Stimulated activated CD4-positive, alpha-beta T cell treated with anti-CD3 and anti-CD28 coated beads, Interleukin-15, amount 100 ng/mL, for 48 hours (primary cell): ENCODE measurements at places on chromosomes 3 and 15.

DNA sequence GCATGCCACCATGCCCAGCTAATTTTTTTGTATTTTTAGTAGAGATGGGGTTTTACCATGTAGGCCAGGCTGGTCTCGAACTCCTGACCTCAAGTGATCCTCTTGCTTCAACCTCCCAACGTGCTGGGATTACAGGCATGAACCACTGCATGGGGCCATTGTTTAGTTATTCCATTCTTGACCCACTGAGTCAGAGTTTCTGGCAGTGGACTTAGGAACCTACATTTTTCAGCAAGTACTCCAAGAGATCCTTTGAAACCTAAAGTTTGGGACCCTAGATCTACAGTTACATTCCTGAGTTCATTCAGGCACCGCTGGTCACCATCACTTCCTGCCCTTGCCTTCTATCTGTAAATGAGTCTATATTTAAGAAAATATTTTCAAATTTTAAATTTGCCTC, 1.4 kb upstream of the TNFSF10 start:
- DNase-seq = no peak

DNA sequence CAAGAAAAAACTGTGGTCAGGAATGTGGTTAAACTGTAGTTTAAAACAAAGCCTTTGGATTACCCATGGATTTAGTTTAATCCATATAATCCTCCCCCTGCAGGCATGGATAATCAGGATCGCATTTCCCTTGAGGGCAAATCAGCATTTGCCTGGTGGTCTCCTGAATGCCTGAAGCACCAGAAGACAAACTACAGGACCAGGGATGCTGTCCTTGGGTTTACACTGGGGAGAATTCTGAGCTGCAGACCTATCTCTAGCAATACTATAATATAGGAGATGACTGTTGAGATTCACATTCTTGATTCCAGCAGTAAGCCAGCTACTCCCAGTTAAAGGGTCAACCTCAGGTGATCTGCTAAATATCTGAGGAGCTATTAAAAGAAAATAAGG, 10.6 kb downstream of the PIK3CB start:
- DNase-seq = no peak

DNA sequence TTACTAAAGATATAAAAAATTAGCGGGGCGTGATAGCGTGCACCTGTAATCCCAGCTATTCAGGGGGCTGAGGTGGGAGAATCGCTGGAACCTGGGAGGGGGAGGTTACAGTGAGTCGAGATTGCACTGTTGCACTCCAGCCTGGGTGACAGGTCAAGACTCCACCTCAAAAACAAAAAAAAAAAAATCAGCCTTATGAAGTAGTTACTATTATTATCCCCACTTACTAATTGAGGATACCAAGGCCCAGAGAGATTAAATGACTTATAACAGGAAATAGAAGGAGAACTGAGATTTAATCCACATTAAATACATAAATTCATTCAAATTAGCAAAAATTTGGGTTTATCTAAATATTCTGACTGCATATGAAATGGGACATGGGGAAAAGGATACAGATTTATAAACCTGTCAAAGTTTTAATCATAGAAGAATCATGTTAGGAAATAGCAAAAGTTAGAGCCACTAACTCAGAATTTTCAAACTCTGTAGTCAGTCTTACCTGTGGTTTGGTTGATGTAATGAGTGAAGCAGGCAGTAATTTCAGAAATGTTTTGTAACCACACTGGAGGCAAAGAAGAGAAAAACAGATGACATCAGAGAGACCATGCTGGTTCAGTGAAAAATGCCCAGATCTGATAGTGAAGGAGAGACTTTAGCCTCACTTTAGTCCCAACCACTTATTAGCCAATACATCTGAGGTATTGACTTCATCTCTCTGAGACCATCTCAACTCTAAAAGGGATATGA, 25.0 kb upstream of the ACAP2 start:
- DNase-seq = no peak

DNA sequence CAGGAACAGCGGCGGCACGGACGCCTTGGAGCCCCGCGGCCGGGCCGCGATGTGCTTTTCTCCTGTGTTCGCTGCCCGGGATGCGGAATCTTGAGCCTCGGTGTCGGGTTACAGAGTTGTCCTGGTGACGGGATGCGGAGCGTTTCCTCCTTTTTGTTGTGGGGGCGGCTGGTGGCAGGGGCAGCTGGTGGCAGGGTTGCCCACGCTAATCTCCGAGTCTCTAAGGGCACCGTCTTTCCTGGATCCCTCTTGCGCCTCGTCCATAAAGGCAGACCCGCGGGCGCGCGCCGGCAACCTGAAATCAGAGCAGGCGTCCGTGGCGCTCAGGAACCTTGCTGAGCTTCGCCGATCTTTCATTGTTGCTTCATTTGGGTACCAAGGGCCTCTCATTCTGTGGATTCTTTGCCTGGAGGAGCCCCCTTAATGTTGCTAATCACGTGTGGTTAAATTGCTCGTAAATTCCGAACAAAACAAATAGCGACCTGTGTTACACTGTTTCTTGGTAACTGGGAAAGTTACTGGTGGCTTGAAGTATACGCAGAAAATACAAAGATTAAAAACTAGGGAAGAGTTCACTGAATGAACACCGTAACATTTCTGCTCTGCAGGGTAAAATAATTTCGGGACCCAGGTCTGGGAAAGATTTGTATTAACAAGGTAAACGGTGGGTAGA, 844 bp upstream of the PFN2 start:
- DNase-seq = no peak

GRCh38 chr3:187698499-187699399, 3.6 kb downstream of the RTP2 start:
- no peak for DNase-seq
